ENCODE measurements at places on chromosomes 1 and 21. TPM values are rescaled to one million over a fixed set of nuclear protein-coding genes. Genes with fewer than 3 reads are reported as not detected.

The GPR25 gene
- total RNA-seq: not detected

- peaks cover 54% of the 10 kb centered on the region for H3K36me3 ChIP-seq
- H3K27me3 ChIP-seq: no peaks in the 10 kb centered on the region
- peak overlapping the region; percentile 76 for H3K27ac ChIP-seq
- H3K4me1 ChIP-seq: peaks cover 77% of the 10 kb centered on the region
- DNase-seq: no peak
Observed at GRCh38 chr21:38820471-38821239, 14.9 kb downstream of the ETS2 start.

- DNase-seq: no peak
- no peaks in the 10 kb centered on the region for H3K36me3 ChIP-seq
- H3K4me3 ChIP-seq: no peak overlapping the region
- H3K4me1 ChIP-seq: no peaks in the 10 kb centered on the region
- no peaks in the 10 kb centered on the region for H3K27me3 ChIP-seq
- no peak overlapping the region for H3K27ac ChIP-seq
Observed at GRCh38 chr1:89667691-89668090, 34.8 kb downstream of the LRRC8C start.

GRCh38 chr1:94798054-94798453 is 22.1 kb upstream of the SLC44A3 start:
- DNase-seq: no peak
- no peaks in the 10 kb centered on the region for H3K27me3 ChIP-seq
- H3K4me1 ChIP-seq: no peaks in the 10 kb centered on the region
- H3K36me3 ChIP-seq: no peaks in the 10 kb centered on the region
- H3K4me3 ChIP-seq: no peak overlapping the region

GRCh38 chr1:64624218-64624713 is 120.6 kb upstream of the RAVER2 start:
- H3K27me3 ChIP-seq: no peaks in the 10 kb centered on the region
- H3K4me1 ChIP-seq: peaks cover 19% of the 10 kb centered on the region
- H3K4me3 ChIP-seq: no peak overlapping the region
- no peaks in the 10 kb centered on the region for H3K36me3 ChIP-seq
- H3K27ac ChIP-seq: no peak overlapping the region

The MFN2 gene
- 83.9 TPM for total RNA-seq

The RAD54L gene
- not detected for total RNA-seq

The OR2T2 gene
- not detected for total RNA-seq

GRCh38 chr1:174786760-174787159 is 213.0 kb upstream of the CACYBP start:
- H3K27me3 ChIP-seq: no peaks in the 10 kb centered on the region
- H3K27ac ChIP-seq: no peak overlapping the region
- no peak for DNase-seq
- no peak overlapping the region for H3K4me3 ChIP-seq

- DNase-seq: no peak
- no peak overlapping the region for H3K4me3 ChIP-seq
- H3K27ac ChIP-seq: no peak overlapping the region
Observed at GRCh38 chr1:178376008-178376407, 120.8 kb downstream of the CLEC20A start.

The GBP3 gene
- 10.8 TPM for total RNA-seq

DNA sequence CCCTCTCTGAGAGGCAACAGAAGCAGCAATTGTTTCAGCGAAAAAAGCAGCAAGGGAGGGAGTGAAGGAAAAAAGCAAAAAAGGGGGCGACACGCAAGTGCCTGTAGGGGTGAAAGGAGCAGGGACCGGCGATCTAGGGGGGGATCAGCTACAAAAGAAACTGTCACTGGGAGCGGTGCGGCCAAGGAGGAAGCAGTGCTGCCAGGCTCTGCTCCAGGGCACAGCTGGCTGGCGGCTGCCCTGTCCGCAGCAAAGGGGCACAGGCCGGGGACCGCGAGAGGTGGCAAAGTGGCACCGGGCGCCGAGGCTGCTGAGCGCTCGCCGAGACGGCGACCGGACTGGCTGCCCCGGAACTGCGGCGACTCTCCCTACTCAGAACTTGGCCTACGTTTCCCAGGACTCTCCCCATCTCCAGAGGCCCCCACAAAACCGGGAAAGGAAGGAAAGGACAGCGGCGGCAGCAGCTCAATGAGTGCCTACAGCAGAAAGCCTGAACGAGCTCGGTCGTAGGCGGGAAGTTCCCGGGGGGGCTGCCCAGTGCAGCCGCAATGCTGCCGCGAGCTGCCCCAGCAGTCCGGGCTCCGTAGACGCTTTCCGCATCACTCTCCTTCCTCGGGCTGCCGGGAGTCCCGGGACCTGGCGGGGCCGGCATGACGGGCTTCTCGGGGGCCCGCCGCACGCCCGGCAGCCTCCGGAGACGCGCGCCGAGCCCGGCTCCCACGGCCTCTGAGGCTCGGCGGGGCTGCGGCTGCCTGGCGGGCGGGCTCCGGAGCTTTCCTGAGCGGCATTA is 1.0 kb upstream of the CDKN2C start:
- no peaks in the 10 kb centered on the region for H3K27me3 ChIP-seq
- H3K36me3 ChIP-seq: no peaks in the 10 kb centered on the region
- peak overlapping the region; percentile 98 for H3K27ac ChIP-seq
- peak; percentile 74 for DNase-seq
- peaks cover 24% of the 10 kb centered on the region for H3K4me1 ChIP-seq
- peak overlapping the region; percentile 79 for H3K4me3 ChIP-seq

The PGLYRP4 gene
- total RNA-seq: not detected

DNA sequence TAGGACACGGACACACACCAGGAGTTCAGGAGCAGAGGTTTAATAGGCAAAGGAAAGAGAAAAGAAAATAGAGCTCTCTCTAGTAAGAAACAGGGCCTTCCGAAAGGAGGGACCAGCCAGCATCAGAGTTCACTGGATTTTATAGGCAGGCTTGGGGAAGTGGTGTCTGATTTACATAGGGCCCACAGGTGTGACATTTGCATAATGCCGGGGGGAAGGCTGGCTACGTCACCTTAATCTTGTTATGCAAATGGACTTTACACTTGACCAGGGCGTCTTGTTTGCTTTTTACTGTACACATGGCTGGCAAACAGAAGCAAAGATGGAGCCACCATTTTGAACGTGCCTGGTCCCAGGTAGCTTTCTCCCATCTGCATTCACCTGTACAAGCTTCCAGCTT is at the start of gene OR14A16:
TSS of gene OR14A16 (minus strand) at position 97 of the 400 bp plus-strand sequence. CDS start 8,390 bp downstream, outside the sequence.
- H3K4me1 ChIP-seq: no peaks in the 10 kb centered on the region
- no peak for DNase-seq
- no peaks in the 10 kb centered on the region for H3K36me3 ChIP-seq
- no peak within 1 kb of the TSS for H3K27ac ChIP-seq

GRCh38 chr1:201917362-201918033 is 28.8 kb downstream of the SHISA4 start:
- peaks cover 42% of the 10 kb centered on the region for H3K36me3 ChIP-seq
- peak; percentile 86 for DNase-seq
- peak overlapping the region; percentile 23 for H3K4me3 ChIP-seq
- H3K4me1 ChIP-seq: peaks cover 96% of the 10 kb centered on the region
- no peaks in the 10 kb centered on the region for H3K27me3 ChIP-seq

DNA sequence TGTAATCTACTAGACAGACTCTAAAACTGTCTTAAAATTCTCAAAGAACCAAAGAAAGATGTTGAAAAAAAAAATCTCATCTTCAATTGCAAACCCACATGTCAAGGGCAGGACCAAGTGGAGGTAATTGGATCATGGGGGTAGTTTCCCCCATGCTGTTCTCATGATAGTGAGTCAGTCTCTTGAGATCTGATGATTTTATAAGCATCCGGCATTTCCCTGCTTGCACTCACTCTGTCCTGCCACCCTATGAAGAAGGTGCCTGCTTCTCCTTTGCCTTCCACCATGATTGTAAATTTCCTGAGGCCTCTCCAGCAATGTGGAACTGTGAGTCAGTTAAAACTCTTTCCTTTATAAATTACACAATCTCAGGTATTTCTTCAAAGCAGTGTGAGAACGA is 257.0 kb downstream of the HHIPL2 start:
- no peaks in the 10 kb centered on the region for H3K4me1 ChIP-seq
- no peak overlapping the region for H3K4me3 ChIP-seq
- H3K36me3 ChIP-seq: no peaks in the 10 kb centered on the region

All from sigmoid colon (tissue), 7 donors.